ENCODE measurements at places on chromosomes 1 and 21.

DNA sequence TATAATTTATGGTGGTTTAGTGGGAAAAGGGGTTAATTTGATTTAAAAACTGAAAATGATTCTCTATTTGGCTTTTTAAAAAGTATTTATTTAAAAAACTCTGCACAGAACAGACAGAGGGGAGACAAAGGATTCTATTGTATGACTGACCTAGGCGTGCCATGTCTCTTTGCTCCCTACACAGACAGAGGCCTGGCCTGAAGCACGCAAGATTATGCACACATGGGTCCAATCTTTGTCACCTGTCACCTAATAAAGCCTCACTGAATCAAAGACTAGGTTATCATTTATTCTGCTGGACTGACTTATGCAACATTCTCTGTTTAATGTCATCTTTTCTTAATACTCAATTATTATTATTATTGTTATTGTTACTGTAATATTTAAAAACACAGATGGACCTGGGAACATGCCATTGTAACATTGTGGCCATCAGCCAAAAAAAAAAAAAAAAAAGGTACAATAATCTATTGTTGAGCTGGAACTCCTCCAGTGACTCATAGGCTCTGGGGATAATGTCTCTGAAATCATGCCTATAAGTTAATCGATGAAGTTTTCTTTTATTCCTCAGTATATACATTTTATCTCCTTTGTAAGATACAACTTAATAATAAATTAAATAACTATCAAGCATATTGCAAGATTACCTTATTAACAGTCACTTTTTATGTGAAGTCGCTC, 112.1 kb downstream of the RUNX1 start:
- no peak for DNase-seq

DNA sequence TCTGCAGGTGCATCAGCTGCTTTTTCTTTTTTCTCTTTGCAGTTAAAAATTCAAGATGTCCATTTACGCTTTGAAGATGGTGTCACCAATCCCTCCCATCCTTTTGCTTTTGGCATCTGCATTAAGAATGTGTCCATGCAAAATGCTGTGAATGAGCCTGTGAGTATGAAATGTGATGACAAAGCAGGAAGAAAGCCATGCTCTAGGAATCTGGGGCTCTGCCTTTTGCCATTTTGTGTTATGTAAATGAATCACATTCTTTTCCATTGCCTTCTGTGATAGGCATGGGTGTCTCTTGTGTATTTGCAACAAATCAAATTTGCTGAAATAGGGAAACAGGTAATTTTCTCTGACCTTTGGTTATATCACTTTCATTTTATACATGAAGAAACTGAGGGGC, 19.4 kb downstream of the VPS13D start:
- DNase-seq = no peak

DNA sequence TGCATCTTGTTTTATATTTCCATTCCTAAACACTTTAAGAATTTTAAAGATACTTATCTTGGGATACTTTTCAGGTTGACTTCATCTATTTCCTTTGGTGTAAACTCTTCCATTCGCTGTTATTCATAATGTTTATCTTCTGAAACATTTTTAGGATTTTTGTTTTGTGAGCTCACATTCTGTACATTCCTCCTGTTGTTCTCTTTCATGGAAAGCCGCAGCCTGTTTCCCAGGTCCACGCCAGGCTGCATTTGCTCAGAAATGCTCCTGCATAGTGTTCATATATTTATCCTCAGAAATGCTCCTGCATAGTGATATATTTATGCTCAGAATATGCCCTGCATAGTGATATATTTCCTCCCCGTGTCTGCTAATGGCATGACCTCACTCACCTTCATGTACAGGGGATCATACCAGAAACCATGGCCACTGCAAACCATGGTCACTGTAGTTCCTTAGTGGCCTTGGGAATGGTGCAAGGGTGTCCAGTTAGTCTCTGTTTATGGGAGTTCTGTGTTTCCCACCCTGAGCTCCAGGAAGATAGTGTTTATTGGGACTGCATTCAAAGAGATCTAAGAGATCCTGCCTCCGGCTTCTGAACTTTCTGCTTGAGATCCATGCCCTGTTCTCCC, 153.9 kb upstream of the GREM2 start:
- DNase-seq = no peak

DNA sequence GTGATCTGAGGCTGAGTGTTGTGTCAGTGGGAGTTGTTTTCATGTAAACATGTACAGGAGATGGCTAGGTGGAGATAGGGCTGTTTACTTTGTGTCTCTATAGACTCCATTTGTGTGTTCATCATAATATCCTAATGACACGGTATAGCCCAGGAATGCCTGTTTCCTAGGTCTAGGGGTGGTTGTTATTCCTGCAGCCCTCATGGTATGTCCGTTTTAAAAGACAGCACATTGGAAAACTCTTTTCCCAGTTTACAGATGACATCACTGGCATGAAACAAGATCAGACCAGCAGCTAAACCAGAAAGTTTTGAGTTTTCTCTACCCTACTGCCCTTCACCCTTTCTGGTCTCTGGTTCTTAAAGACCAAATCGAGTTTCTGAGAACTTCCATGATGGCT, 227.3 kb upstream of the TMEM51 start:
- no peak for DNase-seq

GRCh38 chr1:200671235-200671786, 1.6 kb upstream of the DDX59 start:
- DNase-seq = no peak

- DNase-seq = no peak
Measured at GRCh38 chr1:7127322-7128075, 342.2 kb downstream of the CAMTA1 start.

- no peak for DNase-seq
Measured at GRCh38 chr1:115179397-115180079, 90.2 kb upstream of the TSPAN2 start.

DNA sequence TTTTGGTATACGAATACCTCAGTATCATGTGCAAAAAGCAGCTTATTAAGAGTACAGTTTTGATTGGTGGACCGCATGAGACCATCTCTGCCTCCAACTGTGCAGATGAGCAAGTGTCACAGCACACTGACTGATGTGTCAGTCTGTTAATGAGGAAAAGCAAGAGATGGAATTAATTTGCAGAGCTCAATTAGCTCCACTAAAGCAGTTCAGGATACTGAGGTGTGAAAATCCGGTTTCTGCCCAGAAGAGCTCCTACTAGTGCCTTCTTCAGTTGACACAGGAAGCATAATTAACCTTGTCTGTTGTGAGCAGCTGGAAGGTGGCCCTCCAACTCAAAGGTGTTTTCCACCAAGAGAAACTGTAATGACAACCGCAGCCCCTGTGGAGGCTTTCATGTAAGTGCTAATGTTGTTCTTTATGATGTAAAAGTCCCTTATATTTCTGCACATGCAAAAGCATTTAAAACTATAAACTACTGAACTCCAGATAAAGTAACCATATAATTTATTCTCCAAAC, 44.3 kb downstream of the PCNX2 start:
- DNase-seq = no peak

- DNase-seq = no peak
Measured at GRCh38 chr1:36238433-36238832, 14.2 kb downstream of the THRAP3 start.

DNA sequence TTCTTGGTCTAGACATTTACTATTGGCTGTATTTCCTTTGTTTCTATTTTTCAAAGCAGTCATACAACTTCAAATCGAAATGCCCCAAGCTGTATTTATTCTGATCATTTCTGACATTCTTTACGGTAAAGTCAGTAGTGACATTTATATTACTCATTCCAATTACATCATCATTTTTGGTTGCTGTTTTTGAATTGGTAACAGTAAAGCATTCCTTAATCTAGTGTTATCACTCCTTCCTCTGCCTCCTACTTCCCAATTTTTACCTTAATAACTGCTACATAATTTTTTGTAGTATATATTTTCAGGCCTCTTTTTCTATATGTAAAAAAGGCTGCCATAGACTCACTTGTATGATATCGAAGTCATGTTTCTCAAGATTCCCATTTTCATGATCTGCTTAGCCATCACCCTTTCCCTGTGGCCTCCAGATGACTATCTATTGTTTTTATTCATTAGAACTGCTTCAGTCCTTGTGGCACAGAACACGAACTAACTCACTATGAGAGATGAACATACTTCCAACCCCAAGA, 167.2 kb downstream of the RUNX1 start:
- no peak for DNase-seq

GRCh38 chr1:201742476-201742875, 86.5 kb upstream of the IPO9 start:
- no peak for DNase-seq

GRCh38 chr21:43721206-43721605, 2.3 kb downstream of the PDXK start:
- DNase-seq = no peak

DNA sequence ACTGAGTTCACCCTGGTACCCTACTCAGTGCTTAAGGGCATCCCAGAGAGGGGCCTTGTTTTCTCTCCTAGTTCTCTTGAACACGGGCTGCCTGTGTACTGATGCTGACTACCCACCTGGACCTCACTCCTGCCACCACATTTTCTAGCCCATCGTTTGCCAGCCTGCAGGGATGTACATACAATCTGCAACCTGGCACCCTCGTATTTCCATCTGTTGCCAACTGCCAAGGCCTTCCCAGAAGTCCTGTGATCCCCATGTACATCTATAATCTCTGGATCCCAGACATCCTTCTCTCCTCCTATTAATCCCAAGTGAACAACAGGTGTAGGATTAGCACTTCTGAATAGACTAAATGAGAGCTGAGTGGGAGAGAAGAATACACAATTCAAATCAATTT, 212.0 kb downstream of the SLC45A1 start:
- DNase-seq = no peak

DNA sequence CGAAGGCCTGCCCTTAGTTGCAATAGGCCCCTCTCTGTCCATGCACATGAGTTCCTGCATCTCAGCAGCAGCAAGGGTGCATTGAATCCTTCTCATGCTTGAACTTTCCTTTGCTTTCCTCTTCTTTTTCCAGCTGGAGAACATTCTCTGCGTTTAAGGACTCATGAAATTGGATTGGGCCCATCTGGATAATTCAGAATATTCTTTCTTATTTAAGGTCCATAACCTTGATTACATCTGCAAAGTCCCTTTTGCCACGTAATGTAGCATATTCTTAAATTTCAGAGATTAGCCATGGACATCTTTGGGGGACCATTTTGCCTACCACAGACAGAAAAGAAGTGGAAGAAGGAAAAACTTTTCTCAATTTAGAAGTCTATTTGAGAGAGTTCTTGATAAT, 159.7 kb upstream of the C21orf91 start:
- no peak for DNase-seq

DNA sequence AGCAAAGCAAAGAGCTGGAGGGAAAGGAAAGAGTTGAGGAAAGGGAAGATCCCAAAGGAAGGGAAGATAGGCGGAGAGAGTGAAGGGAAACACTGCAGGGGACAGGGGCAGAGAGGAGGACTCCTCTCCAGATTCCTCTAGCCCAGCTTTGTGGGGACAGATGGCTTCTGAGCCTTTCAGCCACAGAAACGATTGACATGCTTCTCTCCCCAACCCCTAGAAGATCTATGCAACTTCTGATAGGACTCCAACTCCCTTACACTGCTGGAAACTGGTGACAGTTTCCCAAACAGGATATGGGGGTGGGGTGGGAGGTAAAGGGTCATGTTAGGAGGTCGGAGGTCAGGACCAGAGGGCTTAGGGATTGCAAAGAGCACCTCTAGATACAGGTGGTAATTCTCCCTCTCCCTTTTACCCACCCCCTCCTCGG, 6.5 kb downstream of the MEX3A start:
- no peak for DNase-seq

DNA sequence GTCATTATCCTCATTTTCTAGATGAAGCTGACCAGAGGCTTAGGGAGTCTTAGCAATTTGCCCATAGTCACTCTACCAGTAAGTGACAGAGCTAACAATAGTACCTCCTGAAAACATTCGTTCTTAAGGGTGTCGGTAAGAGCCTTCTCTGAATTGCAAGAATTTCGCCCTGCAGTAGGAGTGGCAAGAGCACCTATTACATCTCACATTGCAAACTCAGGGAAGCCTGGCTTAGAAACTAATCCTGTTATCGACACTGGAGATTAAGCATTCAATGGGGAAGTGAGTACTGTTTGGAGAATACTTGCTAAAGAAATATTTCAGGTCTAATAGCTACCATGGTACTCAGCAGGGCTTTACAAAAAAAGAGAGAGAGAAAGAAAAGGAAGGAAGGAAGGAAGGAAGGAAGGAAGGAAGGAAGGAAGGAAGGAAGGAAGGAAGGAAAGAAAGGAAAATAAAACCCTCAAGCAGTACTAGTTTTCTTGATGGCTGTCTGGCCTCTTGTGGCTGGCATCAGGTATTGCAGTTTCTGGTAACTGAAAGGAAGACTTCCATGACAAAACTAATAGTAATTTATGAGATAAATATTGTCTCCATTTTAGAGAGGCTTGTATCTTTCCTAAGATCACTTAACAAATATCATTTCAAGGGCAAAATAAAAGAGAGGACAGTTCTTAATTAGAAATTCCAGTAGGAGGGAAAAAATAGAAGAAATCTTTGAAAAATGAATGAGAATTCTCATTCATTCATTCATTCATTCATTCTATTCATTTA, 10.4 kb downstream of the C1orf226 start:
- DNase-seq = no peak

DNA sequence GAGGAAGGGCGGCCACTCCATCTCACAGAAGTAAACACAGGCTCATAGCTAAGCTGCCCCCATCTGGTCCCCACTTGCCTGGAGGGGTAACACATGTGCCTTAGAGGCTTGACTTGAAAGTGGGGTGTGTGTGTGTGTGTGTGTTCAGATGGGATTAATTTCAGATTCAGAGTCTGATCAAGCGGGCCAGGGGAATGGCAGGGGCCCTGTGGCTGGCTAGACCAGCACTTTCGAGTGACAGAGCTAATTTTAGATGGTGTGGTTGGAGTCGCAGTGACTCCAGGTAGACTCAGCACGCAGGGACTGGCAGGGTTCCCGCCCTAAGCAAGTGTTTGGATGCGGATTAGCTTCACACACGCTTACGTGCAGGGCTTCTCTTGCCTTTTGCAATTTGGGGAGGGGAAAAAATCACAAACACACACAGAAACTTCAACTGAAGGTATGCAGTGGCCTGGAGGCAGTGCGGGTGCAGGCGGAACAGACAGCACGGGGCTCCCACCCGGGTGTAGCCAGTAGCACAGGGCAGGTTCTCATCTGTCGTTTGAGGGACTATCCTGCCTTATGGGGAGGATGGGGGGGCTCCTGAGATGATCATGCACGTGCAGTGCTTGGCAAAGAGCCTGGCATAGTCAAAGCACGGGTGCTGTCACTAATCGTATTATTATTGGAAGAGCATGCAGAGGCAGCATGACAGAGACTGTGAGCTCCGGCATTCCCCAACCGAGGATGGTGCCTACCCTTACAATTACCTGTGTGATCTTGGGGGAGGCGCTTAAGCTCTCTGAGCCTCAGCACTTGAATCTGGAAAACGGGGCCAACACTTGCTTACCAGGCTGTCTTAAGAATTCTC, 1.3 kb downstream of the EDN2 start:
- no peak for DNase-seq

Measured in activated CD4-positive, alpha-beta T cell treated with anti-CD3 and anti-CD28 coated beads, Interleukin-2, amount 50 U/mL, for 4 hours (primary cell).